Stimulated activated CD4-positive, alpha-beta T cell treated with anti-CD3 and anti-CD28 coated beads, Interleukin-1b, Interleukin-23, amount 100 ng/mL, for 4 hours (primary cell): ENCODE measurements at places on chromosomes 5 and 9.

DNA sequence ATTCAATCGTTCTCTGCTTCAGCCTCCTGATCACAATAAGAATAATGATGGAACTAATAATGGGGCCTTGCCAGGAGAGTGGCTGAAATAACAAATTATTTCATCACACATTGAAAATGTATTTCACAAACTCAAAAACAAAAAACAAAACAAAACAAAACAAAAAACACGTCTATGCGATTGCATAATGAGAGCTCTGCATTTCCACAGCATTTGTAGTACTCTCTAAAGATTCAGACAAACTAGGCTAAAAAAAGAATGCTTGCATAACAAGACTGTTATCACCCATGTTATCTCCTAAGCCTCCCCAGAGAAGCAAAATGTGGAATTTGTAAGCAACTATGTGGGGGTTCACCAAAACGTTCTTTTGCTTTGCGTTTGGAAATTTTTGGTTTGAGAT is 48.1 kb downstream of the PRELID2 start:
- DNase-seq: no peak

DNA sequence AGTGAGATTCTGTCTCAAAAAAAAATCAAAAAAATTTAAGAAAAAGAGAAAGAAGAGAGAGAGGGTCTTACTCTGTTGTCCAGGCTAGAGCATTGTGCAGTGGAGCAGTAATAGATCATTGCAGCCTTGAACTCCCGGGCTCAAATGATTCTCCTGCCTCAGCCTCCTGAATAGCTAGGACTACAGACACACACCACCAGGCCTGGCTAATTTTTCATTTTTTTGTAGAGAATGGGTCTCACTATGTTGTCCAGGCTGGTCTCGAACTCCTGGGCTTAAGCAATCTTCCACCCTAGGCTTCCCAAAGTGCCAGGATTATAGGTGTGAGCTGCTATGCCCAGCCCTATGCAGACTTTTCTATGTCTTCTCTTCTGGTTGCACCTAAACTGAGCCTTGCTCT is 25.0 kb downstream of the RRAGA start:
- DNase-seq: no peak

GRCh38 chr5:6545036-6545693 is 87.7 kb downstream of the NSUN2 start:
- no peak for DNase-seq

- no peak for DNase-seq
These were observed 12.0 kb downstream of the BTNL9 start for GRCh38 chr5:181051841-181052671.

DNA sequence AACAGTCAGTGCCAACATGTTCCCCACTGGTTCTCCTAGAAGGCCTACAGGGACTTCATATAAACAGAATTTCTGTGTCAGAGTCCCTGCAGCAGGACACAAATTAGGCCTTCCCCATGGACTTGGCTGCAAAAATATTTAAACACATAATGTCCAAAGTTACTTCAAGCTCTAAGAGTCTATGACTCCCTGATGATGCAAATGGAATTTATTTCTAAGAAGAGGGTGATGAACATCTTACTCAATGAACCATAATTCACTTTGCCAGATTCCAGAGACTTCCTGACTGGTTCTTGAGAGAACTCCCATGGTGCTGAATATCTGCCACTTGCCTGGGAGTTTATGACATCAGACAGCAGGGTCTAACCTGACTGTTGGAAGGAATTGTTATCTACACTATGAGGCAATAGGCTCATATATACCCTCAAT is 32.7 kb upstream of the ADRA1B start:
- no peak for DNase-seq
